ENCODE measurements at places on chromosomes 11 and 22.

DNA sequence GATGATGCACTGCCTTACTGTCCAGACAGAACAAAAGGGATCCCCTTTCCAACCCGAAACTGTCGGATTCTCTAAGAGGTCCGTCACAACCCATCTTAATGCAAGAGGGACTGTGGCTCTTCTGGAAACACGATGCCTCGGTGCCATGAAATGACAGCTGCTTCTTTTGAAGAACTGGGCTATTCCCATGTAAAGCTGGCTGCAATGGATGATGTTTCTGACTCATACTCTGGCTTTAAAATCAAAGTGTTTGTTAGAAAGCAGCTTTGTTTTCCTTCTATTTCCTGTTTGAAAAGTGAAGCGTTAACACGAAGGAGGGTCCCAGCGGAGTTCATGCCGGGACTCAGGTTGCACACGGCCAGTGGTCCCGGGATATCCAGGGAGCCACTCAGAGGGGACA, 3.1 kb downstream of the TP53AIP1 start:
- DNase-seq: no peak

- DNase-seq: no peak
These were observed 146.5 kb downstream of the CCDC34 start for GRCh38 chr11:27216270-27217149.

DNA sequence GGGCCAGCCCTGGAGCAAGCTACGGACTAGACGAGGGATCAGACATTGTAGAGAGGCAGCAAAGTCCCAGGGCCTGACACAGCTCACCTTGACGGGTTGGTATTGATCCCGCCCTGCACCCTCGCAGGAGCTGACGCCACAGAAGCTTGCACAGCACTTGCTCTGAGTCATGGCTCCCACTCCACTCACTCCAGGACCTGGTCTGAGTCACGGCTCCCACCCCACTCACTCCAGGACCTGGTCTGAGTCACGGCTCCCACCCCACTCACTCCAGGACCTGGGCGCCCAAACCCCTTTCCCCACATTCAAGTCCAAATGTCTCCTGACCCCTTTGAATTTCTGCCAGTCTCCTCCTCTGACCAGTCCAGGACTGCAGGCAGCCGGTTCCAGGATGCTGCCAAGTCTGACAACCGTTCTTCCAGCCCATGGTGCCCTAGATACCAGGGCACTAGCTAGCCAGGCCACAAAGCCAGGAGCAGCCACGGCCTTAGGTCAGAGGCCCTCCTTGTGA, 6.0 kb upstream of the PNPLA5 start:
- DNase-seq: no peak

- no peak for DNase-seq
These were observed 42.7 kb downstream of the KCNJ1 start for GRCh38 chr11:128824191-128825049.

GRCh38 chr11:42257534-42257933, 798.1 kb upstream of the LRRC4C start:
- DNase-seq: no peak
